Stimulated activated CD8-positive, alpha-beta memory T cell treated with anti-CD3 and anti-CD28 coated beads, Interleukin-4, amount 100 ng/mL, for 1 hour (primary cell): ENCODE measurements at places on chromosomes 7 and 10.

GRCh38 chr7:17593819-17594419, 295.5 kb downstream of the AHR start:
- DNase-seq: no peak

GRCh38 chr7:155532792-155533119, 13.6 kb downstream of the CNPY1 start:
- DNase-seq: no peak

DNA sequence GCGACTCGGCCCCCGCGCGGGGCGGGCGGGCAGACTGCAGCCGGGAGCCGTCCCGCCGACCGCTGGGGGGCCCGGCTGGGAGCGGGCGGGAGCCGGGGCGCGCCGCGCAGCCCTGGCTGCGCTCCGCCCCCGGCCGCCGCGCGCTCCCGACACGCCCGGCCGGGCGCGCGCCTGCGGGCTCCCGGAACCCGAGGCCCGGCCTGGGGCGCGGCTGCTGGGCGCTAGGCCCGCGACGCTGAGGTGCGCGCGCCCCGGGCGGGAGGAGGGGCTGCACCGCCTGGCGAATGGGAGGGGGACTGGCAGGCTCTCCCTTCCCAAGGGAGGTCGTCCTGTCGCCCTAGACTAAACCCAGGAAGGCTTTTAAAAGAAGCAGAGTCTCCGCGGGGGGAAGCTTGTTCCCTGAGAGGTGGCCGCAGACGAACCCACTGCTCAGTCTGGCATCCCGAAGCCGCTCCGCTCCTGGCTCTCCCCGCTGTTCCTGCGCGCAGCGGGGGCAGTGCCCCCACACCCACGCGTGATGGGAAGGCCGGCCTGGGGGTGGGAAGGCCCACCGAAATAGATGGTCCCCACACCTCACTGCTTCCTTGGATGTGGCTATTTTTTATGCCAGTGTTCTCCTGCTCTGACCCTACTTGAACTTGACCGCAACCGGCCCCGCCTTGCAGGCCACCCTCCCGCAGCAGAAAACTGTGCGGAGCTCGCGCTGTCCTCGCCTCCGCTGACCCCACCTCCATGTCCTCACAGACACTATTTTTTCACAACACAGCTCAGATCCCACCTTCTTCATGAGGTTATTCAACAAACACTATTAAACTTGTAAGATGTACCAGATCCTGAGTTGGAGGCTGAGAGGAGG, at the start of gene VOPP1:
VOPP1 (minus strand) TSS at position 125 of the 856 bp plus-strand sequence. CDS start 178 bp downstream, outside the sequence.
- DNase-seq: peak; percentile 20

- DNase-seq: no peak
These were observed 23.9 kb downstream of the LMOD2 start for GRCh38 chr7:123679614-123680013.

DNA sequence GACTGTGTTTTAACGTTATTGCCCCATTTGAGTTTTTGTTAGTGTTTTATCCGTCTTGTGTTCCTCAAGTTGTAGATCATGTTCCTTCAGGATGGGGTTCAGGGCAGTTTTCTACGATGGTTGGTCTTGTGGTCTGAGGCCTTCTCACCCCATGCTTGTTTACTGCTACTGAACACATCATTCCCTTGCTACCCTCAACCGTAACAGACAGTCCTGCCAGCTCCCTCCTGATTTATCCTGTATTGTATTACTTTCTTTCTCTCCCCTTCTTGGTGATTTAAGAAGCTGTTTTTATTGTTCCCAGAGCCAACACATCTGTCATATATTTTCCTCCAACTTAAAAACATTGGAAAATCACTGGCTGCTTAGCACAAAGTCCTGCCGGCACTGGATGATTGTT, 719.8 kb downstream of the INHBA start:
- DNase-seq: no peak

DNA sequence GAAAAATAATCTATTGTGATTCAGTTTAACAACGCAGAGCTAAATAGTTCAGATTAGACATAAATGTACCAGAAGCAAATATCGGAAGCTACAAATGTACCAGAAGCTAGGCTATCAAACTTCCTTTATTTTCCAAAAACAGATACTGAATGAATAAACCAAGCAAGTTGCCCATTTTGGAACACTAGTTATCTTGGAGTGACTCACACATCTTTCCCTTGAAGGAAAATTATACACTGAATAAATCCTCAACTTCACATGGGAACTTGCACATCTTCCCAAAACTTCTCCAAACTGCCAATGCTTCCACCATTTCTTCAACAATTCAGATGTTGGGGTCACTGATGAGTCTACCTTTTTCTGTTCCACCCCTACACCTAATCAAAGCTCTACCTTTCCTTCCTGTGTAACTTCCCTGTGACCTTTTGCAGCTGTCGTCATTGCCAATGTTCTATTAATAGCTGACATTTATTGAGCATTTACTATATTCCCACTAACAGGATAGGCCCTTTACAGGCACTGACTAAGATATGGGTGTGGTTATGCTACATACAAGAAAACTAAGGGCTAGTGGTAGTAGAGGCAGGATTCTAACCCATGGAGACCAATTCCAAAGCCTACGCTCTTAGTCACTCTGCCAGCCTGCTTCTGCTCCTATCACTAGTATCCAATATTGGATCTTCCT, 22.7 kb downstream of the RELN start:
- no peak for DNase-seq

DNA sequence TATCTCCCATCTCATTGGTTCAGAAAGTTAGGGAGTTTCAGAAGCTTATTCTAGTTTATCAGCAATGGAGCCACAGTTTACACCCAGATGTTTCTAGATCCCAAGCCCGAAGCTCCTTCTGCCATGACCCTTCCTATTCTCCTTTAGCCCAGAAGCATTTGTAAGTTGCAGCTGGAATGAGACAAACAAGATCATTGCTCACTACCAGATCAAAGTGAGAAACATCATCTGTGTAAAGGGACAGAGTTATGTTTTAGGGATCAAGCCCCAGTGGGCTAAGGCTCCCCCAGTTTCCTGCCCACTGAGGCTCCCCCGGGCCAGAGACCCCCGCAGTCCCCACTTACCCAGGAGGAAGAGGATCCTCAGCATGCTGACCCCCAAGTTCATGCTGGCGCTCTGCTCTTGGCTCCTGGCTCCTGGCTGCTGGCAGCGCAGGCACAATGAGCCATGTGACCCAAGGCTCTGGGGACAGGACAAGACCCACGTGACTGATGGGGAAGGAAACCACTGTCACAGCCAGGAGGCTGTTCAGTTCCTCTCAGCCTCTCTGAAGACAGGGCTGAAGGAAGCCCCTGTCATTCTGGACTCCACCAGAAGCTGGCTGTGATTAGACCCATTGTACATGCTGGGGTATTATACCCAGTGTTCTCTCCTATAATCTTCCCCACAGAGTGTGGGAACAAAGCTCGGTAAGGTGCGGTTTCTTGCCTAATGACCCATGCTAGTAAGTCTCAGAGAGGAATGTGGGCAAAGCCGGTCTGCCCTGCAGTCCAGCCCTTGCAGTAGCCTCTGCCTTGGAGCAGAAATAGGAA, at the start of gene TMEM273:
TMEM273 (minus strand) TSS at position 442 of the 812 bp plus-strand sequence; CDS start at position 387, 55 bp downstream.
- no peak for DNase-seq

DNA sequence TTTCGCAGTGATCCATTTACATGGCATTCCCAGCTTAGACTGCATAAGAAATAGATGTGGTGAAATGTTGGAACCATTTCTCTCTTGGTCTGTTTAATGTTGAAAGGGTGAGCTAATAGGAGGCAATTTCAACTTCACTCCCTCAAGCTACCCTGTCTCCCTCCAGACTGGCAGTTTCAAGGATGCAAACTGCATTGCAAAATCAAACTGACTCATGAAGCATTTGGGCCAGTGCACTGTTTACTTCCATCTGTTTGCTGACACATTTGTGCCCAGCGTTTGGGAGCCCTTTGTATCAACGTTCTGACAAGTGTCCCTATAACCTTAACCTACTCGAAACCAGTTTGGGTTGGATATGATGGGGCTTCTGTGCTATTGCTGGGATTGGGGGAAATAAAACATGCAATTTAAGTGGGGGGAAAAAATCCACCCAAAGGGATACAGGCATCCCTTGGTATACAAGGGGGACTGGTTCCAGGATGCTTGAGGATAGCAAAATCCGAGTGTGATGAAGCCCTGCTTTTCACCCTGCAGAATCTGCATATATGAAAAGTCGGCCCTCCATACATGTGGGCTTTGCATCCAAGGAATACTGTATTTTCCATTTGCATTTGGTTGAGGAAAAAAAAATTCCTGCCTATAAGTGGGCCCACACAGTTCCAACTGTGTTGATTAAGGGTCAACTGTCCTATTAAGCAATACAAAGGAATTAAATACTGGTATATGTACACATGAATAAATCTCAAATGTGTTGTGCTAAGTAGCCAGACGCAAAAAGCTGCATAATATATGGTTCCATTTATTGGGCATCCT, 15.6 kb downstream of the RHEB start:
- DNase-seq: no peak

DNA sequence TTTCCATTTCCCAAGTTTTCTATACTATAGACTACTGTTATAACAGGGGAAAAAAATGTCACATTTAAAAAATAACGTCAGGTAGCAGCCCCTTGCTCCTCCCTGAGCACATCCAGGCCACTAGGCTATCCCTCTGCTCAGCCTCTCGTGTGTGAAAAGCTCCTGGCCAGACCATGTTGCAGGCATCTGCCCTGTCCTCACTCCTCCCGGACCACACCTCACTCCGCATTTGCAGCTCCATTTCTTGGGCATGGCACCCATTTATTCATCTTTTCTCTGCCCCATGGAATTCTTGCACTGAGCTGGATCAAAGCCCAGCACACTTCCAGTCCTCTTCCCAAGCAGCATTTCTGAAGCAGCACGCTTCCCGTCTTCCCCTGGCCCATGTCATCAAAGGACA, 1.4 kb upstream of the GDF2 start:
- DNase-seq: no peak

GRCh38 chr10:115790220-115790619, 482.8 kb downstream of the GFRA1 start:
- DNase-seq: no peak

GRCh38 chr7:30589111-30589510, 5.6 kb upstream of the GARS1 start:
- no peak for DNase-seq

DNA sequence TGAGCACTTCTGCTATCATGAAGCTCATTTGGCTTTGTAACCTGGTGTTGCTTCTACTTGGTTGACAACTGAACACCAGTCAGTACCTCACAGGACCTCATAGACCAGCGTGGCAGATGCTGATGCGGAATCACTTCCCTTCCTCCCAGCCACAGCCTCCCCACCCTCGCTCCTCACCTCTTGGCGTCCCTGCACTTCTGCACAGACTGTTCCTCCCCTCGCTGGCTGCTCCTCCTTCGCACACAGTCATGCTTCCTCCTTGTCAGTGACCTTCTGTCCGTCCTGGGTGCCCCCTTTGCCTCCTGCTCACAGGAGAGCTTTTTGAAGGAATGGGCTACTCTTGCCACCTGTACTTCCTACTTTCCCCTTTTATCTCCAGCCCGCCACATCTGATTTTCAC, 61.4 kb upstream of the CTBP2 start:
- DNase-seq: no peak

- DNase-seq: no peak
These were observed 63.7 kb upstream of the OPALIN start for GRCh38 chr10:96422525-96422924.

DNA sequence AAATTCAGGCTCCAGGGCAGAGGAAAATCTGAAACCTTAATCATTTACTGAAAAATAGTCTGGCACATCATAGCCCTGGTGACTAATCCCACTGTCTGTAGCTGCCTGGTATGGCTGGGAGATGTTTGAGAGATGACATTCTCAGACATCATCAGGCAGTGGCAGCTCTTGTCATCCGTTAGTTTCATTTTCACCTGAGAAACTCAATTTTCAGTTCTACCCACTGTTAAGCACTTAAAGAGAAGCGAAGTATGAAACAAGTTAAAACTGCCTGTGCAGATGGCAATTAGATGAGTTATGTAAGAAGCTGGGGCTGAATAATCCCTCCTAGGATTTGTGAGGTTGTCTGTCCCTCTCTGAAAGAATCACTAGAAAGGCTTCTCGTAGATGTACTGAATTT, 150.2 kb downstream of the NSUN6 start:
- no peak for DNase-seq

- no peak for DNase-seq
These were observed 342.2 kb upstream of the AKR1E2 start for GRCh38 chr10:4483811-4484210.

- DNase-seq: no peak
These were observed 613 bp downstream of the USP6NL start for GRCh38 chr10:11610826-11611247.

- DNase-seq: no peak
These were observed 262.8 kb downstream of the DYNC1I1 start for GRCh38 chr7:96034940-96035727.
